ENCODE measurements at places on chromosomes 1 and 21. TPM values are rescaled to one million over a fixed set of nuclear protein-coding genes. Genes with fewer than 3 reads are reported as not detected.
A peak's percentile ranks its signal among the peaks of the same experiment; 100 is the strongest.

The GJA4 gene
- 28.9 TPM for total RNA-seq

The PDE4B gene
- total RNA-seq = 10.0 TPM

The GRIK1 gene
- not detected for total RNA-seq

DNA sequence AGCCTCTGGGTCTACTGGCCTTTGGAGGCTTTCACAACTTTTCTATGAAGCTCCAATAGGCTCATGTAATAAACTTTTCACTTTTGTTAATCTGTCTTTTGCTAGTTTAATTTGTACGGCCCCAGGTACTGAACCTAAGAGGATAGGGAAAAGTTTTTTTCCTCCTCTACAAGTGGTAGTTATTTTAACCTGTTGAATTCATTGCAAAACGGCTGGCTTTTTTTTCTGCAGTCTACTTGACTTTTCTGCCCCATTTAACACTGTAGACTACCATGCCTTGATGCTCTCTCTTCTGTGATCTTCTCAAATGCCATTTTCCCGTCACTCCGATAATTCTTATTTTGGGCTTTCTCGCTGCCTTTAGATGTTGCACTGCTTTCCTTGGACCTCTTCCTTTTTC is 43.6 kb upstream of the DR1 start:
- H3K27ac ChIP-seq = no peak overlapping the region
- no peaks in the 10 kb centered on the region for H3K36me3 ChIP-seq
- DNase-seq = no peak

The TNFRSF14 gene
- 67.4 TPM for total RNA-seq

- no peaks in the 10 kb centered on the region for H3K36me3 ChIP-seq
- no peak overlapping the region for H3K27ac ChIP-seq
- H3K4me3 ChIP-seq = no peak overlapping the region
- no peaks in the 10 kb centered on the region for H3K4me1 ChIP-seq
Observed at GRCh38 chr1:29684141-29684540, 447.8 kb downstream of the PTPRU start.

DNA sequence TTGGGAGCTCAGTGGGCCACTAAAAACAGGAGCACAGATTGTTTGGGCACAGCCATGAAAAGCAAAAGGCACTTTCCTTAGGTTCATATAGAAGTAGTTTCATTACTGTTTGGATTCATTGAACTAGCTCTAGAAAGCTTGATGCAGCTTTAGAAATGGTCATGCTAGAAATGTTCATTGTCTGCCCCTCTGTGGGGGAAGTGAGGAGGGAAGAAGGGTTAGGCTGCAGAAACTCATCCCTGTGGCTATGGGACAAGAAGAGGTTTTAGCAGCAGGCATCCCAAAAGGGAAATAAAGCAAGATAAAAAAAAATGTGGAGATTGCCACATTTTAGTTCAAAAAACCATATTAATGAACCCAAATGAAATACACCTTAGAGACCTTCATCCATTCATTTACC is 359.6 kb upstream of the PTBP2 start:
- no peaks in the 10 kb centered on the region for H3K36me3 ChIP-seq
- H3K27ac ChIP-seq = no peak overlapping the region
- DNase-seq = no peak
- H3K4me1 ChIP-seq = no peaks in the 10 kb centered on the region
- H3K27me3 ChIP-seq = no peaks in the 10 kb centered on the region
- H3K4me3 ChIP-seq = no peak overlapping the region

The AHDC1 gene
- total RNA-seq = 37.9 TPM

DNA sequence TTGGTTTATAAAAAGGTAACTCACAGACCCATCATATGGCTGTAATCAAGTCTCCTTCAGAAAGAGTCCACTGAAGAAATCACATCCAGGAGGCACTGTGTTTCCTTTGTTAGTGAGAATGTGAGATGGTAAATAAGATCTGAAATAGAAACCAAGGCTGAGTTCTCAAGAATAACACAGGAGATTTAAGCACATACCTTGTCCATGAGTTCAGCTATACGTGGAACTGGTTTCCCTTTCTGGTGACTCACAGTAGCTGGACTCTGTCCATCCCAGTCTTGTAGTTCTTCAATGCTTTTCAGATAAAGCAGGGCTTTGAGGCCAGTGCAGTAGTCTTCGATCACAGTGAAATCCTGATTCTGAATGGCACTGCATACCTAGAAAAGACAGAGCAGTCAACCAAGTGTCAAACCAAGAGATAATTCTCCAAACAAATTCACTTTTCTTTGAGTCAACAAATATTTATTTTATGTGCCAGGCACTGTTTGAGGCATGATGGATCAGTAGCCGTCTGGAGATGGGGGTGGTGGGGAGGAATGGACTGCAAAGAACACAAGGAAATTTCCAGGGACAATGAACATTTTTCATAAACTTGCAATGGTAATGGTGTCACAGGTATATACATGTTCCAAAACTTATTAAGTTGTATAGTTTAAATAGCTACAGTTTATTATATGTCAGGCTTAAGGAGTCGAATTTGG is 471.4 kb downstream of the PTBP2 start:
- H3K4me3 ChIP-seq = no peak overlapping the region
- H3K27ac ChIP-seq = no peak overlapping the region
- DNase-seq = peak; percentile 33
- no peaks in the 10 kb centered on the region for H3K27me3 ChIP-seq

GRCh38 chr1:191709215-191709614 is 449.0 kb upstream of the RGS18 start:
- H3K27me3 ChIP-seq = no peaks in the 10 kb centered on the region
- no peak overlapping the region for H3K4me3 ChIP-seq
- no peaks in the 10 kb centered on the region for H3K4me1 ChIP-seq
- no peak overlapping the region for H3K27ac ChIP-seq
- H3K36me3 ChIP-seq = no peaks in the 10 kb centered on the region

The SUMO3 gene
- 45.5 TPM for total RNA-seq

GRCh38 chr1:121546830-121547591 is 362.2 kb downstream of the SRGAP2C start:
- no peaks in the 10 kb centered on the region for H3K4me1 ChIP-seq
- no peak overlapping the region for H3K27ac ChIP-seq
- H3K4me3 ChIP-seq = no peak overlapping the region

- no peak for DNase-seq
- no peak overlapping the region for H3K4me3 ChIP-seq
- H3K4me1 ChIP-seq = no peaks in the 10 kb centered on the region
- no peaks in the 10 kb centered on the region for H3K36me3 ChIP-seq
- no peak overlapping the region for H3K27ac ChIP-seq
- H3K27me3 ChIP-seq = no peaks in the 10 kb centered on the region
Observed at GRCh38 chr1:215003686-215004085, 78.9 kb upstream of the KCNK2 start.

DNA sequence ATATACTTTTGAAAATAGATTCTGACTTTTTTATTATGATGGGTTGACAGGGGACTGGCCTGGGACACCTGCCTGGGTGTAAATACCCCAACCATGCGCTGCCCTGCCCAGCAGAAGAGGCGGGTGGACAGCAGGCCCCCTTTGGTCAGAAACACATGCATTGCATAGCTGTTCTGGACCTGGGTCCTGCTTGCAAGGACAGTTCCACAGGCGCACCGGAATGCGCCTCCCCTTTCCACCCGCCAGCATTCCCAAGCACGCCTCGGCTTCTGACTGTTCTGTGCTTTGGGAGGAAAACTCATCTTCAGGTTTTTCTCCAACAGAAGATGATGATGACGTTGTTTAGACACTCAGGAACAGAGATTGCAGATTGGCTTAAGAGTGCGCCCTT is 428 bp upstream of the ZNF678 start:
- H3K27me3 ChIP-seq = peaks cover 15% of the 10 kb centered on the region
- H3K4me3 ChIP-seq = no peak overlapping the region
- no peak for DNase-seq

The FMO5 gene
- total RNA-seq = 78.6 TPM

The SLC45A1 gene
- total RNA-seq = 0.74 TPM

The TNFRSF9 gene
- total RNA-seq = 0.65 TPM

DNA sequence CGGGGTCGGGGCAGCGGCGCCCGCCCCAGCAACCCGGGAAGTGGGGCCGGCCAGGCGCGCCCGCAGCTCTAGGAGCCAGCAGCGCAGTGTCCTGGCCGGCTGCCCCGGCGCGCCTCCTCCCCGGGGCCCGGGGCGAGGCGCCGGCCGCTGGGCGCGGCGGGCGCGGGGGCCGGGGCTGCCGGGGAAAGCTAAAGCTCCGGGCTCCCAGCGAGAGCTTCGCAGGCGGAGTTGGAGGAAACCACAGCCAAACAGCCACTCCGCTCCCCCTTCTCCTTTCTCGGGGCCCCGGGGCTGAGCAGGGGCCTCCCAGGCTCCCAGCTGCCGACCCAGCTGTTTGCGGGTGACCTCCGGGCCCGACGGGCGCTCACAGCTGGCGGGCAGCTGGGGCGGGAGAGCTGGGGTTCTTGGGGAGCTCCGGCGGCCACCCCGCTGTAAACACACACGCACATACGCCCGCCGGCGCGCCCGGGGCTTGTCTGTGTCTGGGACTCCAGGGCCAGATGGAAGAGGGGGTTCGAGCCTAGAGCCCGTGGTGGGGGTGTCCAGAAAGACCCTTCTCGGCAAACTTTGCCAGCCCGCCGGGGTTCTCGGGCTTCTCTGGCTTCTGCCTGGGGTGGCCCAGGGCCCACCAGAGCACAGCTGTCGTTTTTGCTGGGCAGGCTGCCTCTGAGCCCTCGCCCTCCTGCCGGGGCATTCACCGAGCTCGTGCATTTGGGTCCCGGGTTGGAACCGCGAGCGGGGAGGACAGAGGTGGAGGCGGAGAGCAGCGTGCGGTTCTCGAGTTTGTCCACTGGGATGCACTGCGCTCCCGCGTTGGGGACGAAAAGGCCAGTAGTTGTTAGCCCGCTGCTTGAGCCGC is 1.5 kb downstream of the AJAP1 start:
- no peaks in the 10 kb centered on the region for H3K36me3 ChIP-seq
- DNase-seq = peak; percentile 53
- H3K4me3 ChIP-seq = no peak overlapping the region
- H3K27me3 ChIP-seq = peaks cover 64% of the 10 kb centered on the region

The LRRC8B gene
- total RNA-seq = 16.0 TPM

The RIMS3 gene
- total RNA-seq = 5.5 TPM

The RNASEL gene
- 9.7 TPM for total RNA-seq

DNA sequence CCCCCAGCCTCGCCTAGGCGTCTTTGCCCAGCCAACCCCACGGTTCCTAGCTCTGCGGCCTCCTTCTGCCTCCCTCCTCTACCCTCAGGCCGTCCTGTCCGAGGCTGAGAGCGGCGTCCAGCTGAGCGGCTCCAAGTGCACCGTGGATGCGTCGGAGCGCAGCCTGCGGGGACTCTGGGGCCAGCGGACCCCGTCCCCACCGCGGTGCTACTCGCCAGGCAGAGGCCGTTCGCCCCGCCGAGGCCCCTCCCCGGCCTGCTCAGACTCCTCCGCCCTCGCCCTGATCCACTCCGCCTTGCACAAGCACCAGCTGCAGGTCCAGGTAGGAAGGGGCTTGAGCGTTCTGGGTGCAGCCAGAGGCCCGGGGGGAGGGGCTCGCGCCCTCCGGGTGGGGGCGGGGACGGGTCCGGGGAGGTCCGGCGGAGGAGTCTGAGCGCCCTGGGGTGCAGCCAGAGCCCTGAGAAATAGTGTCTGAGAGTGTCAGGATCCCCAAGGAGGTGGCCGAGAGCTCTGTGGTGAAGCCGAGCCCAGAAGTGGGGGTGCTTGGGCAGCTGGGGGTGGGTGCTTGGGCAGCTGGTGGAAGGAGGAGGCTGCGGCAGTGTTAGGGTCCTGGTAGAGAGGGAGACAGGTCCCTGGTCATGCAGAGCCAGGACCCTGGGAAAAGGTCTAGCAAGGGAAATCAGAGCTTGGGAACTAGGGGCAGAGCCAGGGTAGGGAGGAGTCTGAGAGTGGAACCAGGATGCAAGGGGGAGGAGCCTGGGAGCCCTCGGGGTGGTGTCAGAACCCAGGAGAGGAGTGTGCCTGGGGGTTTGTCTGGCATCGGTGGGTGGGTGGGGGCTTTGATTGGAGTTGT is 3.2 kb upstream of the NBPF3 start:
- no peaks in the 10 kb centered on the region for H3K27me3 ChIP-seq
- H3K36me3 ChIP-seq = no peaks in the 10 kb centered on the region
- no peak for DNase-seq
- no peak overlapping the region for H3K27ac ChIP-seq

DNA sequence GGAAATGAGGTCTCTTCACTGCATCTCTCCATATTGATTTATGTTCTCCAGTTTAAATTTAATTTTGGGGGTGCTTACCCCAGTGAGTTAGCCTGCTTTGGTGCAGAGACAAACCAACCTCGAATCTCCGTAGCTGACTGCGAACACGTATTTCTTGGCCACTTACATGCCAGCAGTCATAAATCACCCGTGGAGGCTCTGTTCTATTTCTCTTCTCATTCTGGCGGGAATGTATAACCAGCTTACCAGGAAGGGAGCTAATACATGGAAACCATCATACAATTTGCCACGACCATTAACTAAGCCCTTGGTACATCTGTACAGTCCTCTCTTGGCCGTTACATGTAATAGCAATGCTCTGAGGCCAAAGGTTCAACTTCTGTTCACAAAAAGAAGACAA is 148.0 kb downstream of the PLA2G4A start:
- no peak for DNase-seq
- H3K36me3 ChIP-seq = no peaks in the 10 kb centered on the region
- H3K27me3 ChIP-seq = no peaks in the 10 kb centered on the region
- peaks cover 5% of the 10 kb centered on the region for H3K4me1 ChIP-seq
- no peak overlapping the region for H3K4me3 ChIP-seq
- H3K27ac ChIP-seq = no peak overlapping the region

The TXLNA gene
- total RNA-seq = 55.6 TPM

The APOBEC4 gene
- 5.3 TPM for total RNA-seq

The FCRL2 gene
- 0.46 TPM for total RNA-seq

GRCh38 chr21:42346866-42347600 is 3.8 kb downstream of the TFF2 start:
- peaks cover 3% of the 10 kb centered on the region for H3K27me3 ChIP-seq
- H3K4me3 ChIP-seq = no peak overlapping the region
- DNase-seq = no peak
- H3K4me1 ChIP-seq = no peaks in the 10 kb centered on the region

DNA sequence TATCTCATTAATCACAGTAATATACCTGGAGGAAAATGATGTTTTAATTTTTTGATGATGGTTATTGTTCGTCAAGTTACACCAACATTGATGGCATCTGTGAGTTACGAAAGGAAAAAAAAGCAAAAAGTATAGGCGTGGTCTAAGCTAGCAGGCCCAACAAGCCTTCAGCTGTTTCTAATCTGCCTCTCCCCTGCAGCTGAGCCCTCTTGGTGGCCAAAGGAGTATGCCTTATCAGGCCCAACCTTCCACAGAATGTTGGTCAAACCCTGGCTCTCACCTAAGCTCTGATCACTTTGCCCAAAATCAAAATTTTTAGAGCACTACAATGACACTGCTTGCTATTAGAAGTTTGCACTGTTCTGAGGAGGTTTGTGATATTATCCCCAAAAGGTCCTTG is 4.9 kb downstream of the C1orf105 start:
- peaks cover 7% of the 10 kb centered on the region for H3K4me1 ChIP-seq
- DNase-seq = no peak
- H3K4me3 ChIP-seq = no peak overlapping the region
- no peaks in the 10 kb centered on the region for H3K36me3 ChIP-seq
- no peak overlapping the region for H3K27ac ChIP-seq
- H3K27me3 ChIP-seq = no peaks in the 10 kb centered on the region

- no peaks in the 10 kb centered on the region for H3K4me1 ChIP-seq
- peaks cover 9% of the 10 kb centered on the region for H3K36me3 ChIP-seq
- no peak overlapping the region for H3K4me3 ChIP-seq
- no peak for DNase-seq
- no peak overlapping the region for H3K27ac ChIP-seq
Observed at GRCh38 chr1:228347181-228347580, 59.5 kb downstream of the TRIM11 start.

Measured in lung (tissue), 17 donors.